ENCODE measurements at places on chromosomes 3 and 15.

- DNase-seq, result no peak
Measured at GRCh38 chr15:84924077-84924731, 39.7 kb downstream of the SLC28A1 start.

- DNase-seq, result no peak
Measured at GRCh38 chr3:21587894-21588293, 163.1 kb downstream of the ZNF385D start.

DNA sequence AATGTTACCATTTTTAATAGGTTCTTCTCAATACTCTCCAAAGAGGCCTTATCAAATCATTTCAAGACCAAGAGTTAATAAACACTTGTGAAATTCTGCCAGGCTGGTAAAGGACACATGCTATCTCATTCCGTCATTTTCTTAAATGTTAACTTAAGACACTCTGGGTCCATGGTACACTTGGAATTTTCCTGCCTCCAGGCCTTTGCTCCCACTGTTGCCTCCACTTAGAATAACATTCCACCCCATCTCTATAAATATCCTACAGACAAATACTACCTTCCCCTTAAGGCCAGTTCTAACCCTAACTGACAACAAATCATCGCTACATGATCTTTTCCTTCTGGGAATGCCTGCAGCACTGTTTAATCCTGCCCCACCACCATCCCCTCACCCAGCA, 24.1 kb downstream of the MAGI1 start:
- no peak for DNase-seq

- no peak for DNase-seq
Measured at GRCh38 chr3:20105513-20106280, 65.5 kb downstream of the KAT2B start.

GRCh38 chr3:139630542-139630941, 47.2 kb downstream of the NMNAT3 start:
- no peak for DNase-seq

DNA sequence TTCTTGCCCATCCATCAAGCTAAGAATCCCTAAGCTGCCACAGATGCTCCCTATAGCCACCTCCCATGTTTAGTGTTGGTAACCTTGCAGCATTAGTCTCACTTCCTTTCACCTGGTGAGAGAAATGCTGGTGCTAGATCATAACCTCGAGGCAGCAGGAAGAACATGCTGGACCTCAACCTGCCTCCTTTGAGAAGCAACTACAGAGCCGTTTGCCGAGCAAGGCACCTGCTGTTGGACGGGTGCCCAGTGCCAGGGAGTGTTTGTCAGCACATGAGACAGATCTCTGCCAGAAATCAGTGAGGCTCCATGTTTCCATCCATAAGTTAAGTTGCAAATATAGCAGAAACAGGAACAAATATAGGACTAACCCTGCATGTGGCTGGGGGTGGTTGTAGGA, 955.7 kb downstream of the TUSC7 start:
- no peak for DNase-seq

GRCh38 chr3:48397767-48398681, 26.0 kb downstream of the FBXW12 start:
- DNase-seq, result no peak

DNA sequence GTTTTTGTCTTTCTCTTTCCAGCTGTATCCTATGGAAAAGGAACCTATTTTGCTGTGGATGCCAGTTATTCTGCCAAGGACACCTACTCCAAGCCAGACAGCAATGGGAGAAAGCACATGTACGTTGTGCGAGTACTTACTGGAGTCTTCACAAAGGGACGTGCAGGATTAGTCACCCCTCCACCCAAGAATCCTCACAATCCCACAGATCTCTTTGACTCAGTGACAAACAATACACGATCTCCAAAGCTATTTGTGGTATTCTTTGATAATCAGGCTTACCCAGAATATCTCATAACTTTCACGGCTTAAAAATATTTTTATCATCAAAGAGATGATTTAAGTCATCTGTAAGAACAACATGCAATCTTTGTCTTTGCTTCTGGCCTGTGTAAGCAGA, 44.9 kb upstream of the PARP14 start:
- DNase-seq, result peak; percentile 37

DNA sequence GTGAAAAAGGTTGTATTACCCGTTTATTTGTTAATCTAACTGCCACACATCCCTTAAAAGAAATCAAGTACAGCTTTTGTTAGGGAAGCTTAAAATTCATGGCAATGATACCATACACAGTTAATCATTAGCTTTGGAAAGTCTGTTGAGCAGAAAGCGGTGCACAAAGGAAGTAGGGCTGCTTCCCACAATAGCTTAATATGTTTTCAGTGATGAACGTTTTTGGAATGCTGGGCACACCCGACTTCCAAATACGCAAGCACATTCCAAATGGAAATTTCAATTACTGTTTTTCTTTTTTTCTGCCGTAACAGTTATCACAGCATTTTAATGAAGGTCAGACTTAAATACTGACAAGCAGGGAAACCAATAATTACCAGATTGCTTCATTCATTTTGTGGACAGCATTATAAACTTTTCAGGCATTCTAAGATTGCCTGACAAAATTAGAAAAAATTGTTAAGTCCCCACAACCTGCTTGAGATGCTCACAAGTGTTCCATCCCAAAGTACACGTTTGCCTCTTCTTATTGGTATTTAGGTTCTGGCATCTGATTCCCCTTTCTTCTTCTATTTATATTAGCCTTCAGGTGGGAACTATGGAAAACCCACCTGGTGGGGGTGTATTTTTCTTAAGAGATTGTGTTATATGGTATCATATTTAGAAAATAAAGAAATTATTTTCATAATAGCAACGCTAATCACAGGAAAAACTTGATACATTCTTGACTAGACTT, 1.1 kb upstream of the ECT2 start:
- DNase-seq, result peak; percentile 96

GRCh38 chr3:190345878-190346277, 23.6 kb upstream of the CLDN1 start:
- DNase-seq, result no peak

DNA sequence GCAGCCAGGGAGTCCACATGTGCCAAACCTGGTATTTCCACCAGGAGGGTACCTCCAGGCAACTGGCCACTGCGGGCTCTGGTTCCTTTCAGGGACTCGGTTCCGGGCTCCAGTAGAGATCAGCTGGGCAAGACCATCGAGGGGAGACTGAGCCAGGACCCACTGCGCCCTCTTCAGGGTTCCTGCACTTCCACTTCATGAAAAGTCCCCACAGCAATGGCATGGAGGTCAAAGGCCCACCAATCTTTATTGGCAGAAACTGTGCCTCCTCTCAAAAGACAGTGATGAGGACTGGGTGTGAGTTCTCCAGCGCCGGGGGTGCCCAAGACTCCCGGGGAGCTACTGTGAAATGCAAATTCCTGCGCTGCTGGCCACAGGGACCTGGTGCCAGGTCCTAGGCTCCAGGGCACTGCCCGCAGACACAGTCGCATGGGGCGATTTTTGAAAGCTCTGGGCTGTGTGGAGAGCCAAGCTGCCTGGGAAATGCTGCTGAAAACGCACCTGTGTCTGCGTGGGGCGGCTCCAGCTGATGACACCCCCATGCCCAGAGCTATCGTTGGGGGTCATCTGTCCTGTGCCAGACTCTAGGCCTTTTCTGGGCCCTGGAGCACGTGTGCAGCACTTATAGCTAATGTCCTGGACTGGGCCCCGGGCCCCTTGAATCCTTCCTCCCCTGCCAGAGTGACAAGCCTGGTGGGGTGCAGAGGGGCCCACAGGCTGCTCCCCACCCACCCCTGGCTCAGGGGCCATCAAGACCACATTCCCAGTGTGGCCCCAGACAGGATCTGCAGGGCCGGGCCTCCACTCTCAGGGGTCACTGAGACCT, 144.0 kb downstream of the NSMCE3 start:
- DNase-seq, result no peak

- DNase-seq, result peak; percentile 53
Measured at GRCh38 chr15:44713006-44713966, 2.0 kb downstream of the B2M start.

- no peak for DNase-seq
Measured at GRCh38 chr3:178182337-178182779, 353.9 kb upstream of the KCNMB2 start.

- DNase-seq, result peak; percentile 88
Measured at GRCh38 chr15:76196269-76197231, 114.7 kb downstream of the ETFA start.

DNA sequence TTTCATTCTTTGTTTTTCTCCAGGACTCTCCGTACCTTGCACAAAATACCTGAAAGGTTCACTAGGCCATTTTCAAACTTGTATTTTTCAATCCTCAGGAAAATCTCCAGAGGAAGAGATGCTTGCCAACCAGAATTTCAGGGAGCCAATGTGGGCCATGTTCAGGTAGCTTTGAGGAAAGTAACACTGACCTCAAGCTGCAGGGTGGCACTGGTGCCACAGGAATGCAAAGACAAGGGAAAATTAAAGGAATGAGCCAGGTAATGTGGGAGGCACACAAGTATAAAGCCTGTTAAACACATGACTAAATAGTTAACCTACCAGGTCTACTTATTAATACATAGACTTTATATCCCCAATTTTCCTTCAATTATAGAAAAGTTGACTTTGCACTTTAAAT, 51.9 kb upstream of the GAP43 start:
- no peak for DNase-seq

DNA sequence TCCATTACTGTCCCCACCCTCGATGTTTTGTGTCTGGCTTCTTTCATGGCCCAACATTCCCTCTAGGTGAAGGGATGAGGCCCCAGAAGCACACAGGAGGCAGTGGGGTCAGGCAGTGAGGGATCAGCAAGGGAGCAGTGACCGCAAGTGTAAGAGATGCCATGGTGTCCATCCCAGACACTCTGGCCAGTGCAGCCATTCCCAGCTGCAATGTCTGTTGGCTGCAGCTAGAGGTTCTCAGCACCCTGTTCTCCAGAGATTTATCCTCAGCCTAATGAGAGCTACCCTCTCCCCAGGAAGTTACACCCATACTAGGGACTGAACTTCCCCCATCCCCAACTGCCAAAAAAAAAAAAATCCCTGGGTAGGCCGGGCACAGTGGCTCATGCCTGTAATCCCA, 40.2 kb downstream of the TRANK1 start:
- no peak for DNase-seq

DNA sequence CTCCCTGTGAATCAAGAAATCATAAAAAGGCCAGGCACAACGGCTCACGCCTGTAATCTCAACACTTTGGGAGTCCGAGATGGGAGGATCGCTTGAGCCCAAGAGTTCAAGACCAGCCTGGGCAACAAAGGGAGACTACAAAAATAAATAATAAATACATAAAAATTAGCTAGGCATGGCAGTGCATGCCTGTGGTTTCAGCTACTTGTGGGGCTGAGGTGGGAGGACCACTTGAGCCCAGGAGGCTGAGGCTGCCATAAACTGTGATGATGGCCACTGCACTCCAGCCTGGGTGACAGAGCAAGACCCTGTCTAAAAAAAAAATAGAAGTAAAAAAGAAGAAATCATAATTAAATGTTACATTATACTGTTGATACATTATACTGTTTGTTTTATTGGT, 28.0 kb upstream of the DCUN1D1 start:
- DNase-seq, result no peak

- no peak for DNase-seq
Measured at GRCh38 chr3:72860846-72861245, 12.6 kb upstream of the SHQ1 start.

DNA sequence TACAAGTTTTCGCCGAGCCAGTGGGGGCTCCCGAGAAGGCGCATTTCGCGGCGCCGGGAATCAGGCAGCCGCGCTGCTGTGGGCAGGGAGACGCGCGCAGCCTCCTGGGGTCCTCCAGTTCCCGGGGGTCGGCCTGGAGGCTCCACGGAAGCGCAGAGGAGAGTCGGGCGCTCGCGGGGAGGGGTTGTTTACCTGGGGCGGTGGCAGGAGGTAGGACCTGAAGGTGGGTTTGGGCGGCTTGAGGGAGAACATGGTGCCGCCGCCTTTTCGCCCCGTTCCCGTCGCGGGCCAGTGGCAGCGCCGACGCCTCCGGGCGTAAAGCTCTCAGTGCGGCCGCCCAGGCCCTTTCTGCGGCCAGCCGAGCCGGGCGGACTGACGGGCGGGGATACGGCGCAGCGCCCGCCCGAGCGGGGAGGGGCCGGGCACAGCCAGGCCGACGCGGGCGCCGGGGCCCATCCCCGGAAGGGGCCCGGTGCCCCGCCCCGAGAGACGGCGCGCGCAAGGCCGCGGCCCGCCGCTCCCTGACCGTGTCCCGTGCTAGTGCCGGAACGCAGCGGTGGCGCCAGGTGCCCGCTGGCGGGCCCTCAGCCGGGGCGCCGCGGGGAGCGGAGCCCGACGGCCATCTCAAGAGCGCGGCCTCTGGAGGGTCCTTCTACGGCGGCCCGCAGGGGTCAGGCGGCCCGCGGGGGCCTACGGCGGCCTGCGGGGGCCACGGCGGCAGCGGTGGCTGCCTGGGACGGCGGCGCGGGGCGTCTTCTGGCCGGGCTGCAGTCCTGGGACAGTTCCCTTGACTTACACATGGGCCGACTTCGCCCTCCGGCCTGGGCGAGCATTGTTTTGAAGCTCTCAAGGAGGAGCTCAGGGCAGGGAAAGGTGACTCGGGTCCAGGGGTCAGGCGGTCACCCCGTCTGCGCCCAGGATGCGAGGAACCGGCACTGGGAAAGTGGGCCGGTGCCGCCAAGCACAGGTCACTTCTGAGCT, at the start of gene MTMR10:
Gene MTMR10, minus strand, starts transcription at position 374 of the 981 bp plus-strand sequence. Its CDS starts 122 bp downstream, at position 252.
- peak; percentile 69 for DNase-seq

- no peak for DNase-seq
Measured at GRCh38 chr3:191972714-191973398, 511.9 kb downstream of the PYDC2 start.

DNA sequence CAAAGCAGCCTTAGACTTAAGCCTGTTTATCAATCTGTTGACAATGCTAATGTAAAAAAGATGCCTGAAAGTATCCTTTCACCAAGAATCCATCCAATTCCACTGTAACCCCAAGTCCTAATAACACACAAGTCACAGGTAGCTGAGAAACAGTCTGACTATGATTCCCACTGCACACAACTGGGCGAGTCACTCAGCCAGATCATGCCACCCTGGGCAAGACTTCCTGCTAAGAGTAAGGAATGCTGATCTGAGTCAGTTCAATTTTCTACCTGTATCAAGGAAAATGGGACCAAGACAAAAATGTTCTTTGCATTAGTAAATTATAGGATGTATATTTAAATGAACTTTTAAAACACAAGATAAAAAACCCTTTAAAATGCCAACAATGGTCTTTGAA, 33.3 kb downstream of the NPTN start:
- peak; percentile 78 for DNase-seq

DNA sequence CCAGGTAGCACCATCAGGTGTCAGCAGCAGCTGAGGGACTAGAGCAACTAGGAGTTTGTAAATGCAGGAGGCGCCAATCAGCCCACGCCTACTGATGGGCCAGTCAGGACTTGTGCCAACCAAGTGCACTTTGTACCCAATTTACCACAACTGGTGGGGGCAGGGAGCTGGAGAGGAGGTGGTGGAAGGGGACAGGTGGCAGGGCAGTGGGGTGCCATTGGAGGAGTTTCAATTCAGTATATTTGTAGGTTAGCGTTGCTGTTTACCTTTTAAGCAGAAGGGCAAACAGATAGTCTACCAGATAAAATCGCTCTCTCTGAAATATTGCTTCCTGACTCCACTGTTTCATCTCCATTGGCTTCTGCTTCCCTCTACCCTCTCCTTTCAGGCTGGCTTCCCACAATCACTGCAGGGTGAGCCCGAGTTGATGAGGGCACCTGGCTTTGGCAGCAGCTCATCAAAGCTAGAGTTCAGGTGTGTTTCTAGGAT, 75.7 kb downstream of the TRIM69 start:
- DNase-seq, result no peak

- no peak for DNase-seq
Measured at GRCh38 chr3:195869413-195870001, 38.8 kb downstream of the TNK2 start.

Data from HT1080 (cell line).